Fibroblast of the conjunctiva (primary cell): ENCODE measurements at places on chromosomes 5 and 9.

- peak; percentile 40 for DNase-seq
Measured at GRCh38 chr5:87394411-87395165, 18.1 kb downstream of the CCNH start.

GRCh38 chr5:129135633-129136032 is 41.1 kb downstream of the ISOC1 start:
- no peak for DNase-seq

DNA sequence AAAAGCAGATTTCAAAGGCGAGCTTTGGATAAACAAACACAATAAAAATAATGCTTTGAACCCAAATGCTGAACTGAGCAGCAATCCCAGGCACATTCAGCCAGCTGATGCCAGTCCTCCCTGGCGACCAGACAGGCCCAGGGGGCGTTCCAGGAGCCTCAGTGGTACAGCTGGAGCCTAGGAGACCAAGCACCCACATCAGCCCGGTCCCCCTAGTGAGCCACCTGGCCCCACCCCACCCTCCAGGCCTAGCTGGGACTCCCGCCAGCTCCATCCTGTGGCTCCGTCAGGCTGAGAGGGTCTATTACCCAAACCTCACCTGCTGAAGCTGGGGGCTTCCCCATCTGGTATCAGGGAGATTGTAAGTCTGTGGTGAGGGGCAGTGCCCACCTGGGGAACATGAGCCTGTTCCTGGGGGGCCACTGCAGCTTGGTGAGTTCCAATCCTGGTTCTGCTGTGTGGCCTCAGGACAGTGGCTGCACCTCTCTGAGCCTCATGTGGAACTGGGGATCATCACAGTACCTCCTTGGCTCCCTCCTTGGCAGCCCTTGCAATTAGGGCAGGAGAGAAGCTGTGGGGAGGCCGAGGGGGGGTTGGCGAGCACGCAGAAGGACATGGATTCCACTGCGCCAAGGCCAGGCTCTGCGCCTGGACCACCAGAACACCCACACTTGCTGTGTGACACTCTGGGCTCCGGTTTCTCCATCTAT is 16.7 kb downstream of the C9orf50 start:
- DNase-seq: no peak

DNA sequence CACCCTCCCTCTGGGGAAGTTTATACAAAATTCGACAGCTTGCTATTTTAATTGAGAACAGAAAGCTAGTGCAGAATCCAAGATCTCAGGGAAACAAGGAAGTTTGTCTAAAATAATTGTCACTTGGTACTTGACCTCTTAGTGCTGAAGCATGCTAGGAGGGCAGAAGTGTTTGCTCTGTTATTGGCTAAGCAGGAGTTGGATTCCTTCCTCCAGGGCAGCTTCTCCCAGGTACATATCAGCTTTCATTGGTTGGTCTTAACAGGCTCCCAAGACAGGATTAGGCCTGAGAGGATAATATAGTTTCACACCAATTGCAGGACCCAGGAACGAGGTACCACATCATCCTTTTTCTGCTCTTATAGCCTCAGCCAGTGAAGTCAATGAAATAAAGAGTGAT is 432.8 kb downstream of the IRX1 start:
- DNase-seq: no peak

GRCh38 chr5:179375236-179375685 is 30.0 kb upstream of the ADAMTS2 start:
- DNase-seq: no peak

DNA sequence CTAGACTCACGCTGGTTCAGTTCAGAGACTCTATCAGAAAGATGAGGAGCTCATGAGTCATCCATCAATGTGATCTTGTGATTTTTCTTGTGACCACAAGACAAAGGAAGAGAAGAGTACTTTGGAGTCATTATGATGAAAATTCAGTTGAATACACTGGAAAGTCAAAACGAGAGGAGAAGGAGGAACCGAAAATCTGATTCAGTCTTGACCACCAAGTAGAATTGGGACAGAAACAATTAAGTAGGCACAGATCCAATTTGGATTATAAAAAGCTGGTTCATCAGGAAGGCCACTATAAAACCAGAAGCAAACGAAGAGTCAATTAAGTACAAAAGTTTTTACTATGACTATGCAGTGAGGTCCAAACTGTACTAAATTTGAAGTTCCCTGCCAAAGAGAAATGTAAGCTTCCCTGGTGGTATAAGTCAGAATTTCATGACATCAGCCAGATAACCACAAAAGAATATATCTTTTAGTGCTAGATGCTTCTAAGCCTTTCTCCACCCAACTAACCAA is 90.9 kb downstream of the THBS4 start:
- no peak for DNase-seq

- DNase-seq: no peak
Measured at GRCh38 chr5:89436464-89436863, 553.5 kb upstream of the MEF2C start.

DNA sequence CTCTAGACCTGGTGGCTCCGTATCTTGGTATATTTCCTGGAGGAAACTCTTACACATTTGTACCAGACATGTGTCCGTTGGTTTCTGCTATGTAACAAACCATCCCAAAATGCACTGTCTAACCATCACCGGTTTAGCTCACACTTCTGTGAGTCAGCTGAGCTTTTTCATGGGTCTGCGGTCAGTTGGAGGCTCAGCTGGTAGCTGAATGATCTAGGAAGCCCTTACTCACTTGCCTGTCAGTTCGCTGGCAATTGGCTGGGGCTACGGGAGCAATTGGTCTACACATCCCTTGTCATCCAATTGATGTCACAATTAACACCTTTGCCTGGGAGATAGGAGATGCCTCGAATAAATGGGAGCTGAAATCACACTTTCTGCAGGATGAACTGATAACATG is 11.6 kb upstream of the WHRN start:
- no peak for DNase-seq

GRCh38 chr5:88669371-88670050 is 213.5 kb downstream of the MEF2C start:
- DNase-seq: no peak

DNA sequence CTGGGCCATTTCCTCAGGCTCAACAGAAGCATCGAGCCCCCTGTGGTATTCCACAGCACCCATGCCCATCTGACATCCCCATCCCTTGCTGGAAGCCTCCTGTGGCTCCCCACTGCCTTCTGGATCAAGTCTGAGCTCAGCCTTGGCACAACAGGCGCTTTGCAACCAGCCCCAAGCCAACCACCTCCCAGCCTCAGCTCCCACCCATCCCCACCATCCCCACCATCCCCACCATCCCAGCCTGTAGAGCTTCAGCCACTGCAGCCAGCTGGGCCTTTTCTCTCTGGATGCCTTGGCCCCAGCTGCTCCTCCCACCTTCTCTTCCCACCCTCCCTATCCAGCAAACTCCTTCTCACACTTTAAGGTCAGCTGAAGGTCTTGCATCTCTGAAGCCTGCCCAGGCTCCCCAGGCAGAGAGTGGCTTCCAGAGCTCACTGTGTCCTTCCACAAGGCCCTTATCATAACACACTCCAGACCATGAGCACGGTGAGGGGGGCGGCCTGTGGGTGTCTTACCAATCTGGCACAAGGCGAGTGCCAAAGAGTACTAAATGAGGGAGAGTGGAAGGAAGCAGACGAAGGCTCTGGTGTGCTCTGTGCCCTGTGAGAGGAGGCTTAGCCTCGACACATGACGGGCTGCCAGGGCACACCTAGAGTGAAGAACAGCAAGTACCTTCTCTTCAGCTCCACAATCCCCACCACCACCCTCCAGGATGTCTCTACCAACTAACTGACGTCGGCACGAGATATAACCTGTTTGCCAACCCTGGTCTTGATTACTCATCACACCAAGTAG is 6.5 kb downstream of the HIGD2A start:
- DNase-seq: no peak

- no peak for DNase-seq
Measured at GRCh38 chr5:125610892-125611291, 812.3 kb upstream of the GRAMD2B start.
